SK-N-SH (cell line): ENCODE measurements at places on chromosomes 2 and 18. TPM values are rescaled to one million over a fixed set of nuclear protein-coding genes. Genes with fewer than 3 reads are reported as not detected.
A peak's percentile ranks its signal among the peaks of the same experiment; 100 is the strongest.

GRCh38 chr2:178112202-178113152 lies at the start of gene RBM45:
TSS of gene RBM45 (plus strand) at chr2:178112437. CDS start at chr2:178112547, 110 bp downstream.
- peak; percentile 95 for DNase-seq

- DNase-seq = no peak
Measured at GRCh38 chr18:50315100-50315871, 27.8 kb upstream of the CXXC1 start.

DNA sequence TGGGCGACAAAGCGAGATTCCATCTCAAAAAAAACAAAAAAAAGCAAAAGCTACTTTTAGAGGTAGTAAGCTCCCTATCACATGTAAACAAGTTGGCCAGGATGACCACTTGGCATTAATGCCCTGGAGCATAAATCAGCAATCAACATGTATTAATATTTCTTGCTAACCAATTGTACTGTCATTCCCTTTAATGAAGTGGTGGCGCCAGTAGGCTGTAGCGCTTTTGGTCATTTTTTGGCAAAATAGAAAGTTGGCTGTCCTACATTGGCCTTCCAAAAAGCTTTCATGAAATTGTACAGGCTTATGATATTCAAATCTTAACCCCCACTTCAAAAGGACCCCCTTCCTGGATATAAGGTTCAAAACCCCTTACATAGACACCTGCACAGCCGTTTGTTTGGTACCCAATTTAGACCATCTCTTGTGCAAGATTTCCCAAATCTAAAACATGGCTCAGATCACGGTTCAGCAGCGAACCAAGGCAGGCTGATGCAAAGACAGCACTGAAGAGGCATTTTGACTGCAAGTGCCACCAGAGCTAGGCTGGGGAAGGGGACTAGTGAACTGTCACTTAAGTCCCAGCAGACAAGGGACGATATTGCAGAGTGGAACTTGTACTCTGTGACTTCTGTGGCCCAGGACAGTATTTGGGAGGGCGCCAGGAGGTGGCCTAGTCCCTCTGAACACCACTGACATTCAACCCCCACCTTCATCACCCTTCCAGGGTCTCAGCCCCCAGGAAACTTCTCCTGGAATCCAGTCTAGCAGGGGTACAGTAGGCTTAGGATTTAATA lies 31.9 kb downstream of the SMAD7 start:
- no peak for DNase-seq

Gene POTEI
- 0.03 TPM in 1 of 2 replicates, not detected in the other for polyA plus RNA-seq
